ENCODE measurements at places on chromosomes 3 and 15. TPM values are rescaled to one million over a fixed set of nuclear protein-coding genes. Genes with fewer than 3 reads are reported as not detected.

DNA sequence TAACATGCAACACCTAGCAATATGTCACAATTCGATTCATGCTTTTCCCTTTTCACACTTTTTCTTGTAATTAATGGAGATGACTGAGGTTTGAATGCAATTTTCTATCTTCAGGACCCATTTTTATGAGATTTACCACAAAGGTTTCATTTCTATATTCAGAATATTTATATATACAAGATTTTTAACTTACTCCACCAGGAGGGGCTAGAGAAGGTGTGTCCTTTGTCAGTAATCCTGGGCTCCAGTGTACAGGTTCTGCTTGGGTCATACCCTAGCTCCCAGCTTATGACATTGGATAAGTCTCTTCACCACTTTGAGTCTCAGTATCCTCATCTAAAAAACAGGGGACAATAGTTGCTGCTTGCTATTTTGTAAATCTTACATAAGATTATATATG, 95.7 kb upstream of the SLC24A5 start:
- DNase-seq = no peak

GRCh38 chr3:159929171-159930141, 59.2 kb upstream of the IL12A start:
- peak; percentile 73 for DNase-seq

DNA sequence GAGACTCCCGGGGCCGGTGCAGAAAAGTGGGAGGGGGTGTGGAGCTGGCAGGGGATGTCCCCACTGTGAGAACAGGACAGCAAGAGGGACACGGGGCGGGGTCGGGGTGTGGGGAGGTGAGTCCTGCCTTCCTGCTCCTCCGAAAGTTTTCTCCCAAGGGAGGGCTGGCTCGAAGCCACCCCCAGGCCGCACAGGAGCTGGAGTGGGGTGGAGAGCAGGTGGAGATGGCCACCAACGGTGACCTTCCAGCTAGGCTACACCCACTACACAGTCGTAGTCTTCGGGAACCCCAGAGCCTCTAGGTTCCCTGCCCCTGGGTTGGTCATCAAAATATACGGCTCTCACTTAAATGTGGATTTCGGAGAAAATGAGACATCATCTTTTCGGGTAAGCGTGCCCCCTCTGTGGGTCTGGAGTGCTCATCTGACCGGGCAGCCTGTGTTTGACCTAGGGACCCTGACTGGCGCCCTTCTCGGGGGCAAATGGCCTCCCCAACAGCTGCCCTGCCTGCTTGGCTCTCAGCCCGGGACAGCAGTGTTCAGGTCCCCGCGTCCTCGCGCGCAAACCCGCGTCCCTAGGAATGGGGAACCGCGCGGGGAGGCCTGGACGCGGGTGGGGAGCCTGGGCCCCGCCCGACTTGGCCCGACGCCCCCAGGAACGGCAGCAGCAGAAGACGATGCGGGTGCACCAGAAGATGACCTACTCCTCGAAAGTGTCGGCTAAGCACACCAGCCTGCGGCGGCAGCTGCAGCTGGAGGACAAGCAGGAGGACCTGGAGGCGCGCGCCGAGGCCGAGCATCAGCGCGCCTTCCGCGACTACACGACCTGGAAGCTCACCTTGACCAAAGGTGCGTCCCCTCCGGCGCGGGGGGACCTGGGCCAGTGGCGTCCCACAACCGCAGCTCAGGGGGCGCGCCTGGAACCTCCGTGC, 21.2 kb downstream of the CFAP100 start:
- no peak for DNase-seq

DNA sequence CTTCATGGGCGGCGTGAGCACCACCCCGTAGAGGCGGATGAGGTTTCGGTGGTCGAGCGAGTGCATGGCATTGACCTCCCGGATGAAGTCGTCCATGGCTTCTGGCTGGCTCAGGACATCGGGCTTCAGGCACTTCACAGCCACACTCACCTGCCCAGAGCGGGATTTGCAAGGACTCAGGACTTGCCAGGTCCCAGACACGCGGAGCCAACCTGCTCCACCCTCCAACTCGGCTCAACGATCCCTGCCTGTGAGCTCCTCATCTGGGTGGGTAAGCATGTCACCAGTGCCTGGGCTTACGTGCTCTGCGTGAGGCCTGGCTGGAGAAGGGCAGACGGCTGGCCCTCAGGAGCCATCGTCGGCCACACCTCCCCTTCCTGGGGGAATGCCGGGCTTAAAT, 25.2 kb downstream of the TNK2 start:
- DNase-seq = no peak

DNA sequence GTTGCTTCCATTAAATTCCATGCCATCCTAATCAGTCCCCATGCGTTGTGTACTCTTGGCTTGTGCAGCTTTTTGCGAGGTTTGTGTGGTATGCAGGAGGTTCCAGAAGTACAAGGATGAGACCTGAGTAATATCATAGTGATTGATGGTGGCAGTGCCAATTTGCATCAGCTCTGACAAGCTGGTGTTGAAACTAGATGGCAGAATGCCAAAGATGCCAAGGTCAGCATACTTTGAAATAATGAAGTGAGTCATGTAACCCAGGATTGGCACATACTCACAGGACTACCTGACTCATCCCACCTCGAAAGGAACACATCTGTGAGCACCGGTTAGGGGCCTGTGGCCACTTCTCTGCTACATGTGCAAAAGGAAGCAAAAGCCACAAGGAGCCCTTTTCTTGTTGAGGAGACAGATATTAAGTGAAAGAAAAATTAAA, 14.3 kb downstream of the KAT2B start:
- peak; percentile 74 for DNase-seq

- DNase-seq = no peak
Observed at GRCh38 chr15:64361259-64361658, 5.3 kb upstream of the CSNK1G1 start.

GRCh38 chr15:62977952-62978811, 64.4 kb upstream of the TPM1 start:
- DNase-seq = peak; percentile 98

GRCh38 chr3:118987477-118987876, 47.2 kb downstream of the IGSF11 start:
- peak; percentile 47 for DNase-seq

- no peak for DNase-seq
Observed at GRCh38 chr3:16146015-16146730, 28.3 kb upstream of the GALNT15 start.

Gene SKOR1
- total RNA-seq = 0.05 TPM

Gene GNB4
- total RNA-seq = 14.4 TPM

Gene GUCA1C
- total RNA-seq = not detected

Gene ANKRD63
- not detected for total RNA-seq

Gene ASB14
- 0.05 TPM for total RNA-seq

Gene NR1I2
- total RNA-seq = not detected

All from myocyte (in vitro differentiated cells).